Stimulated activated CD8-positive, alpha-beta memory T cell treated with anti-CD3 and anti-CD28 coated beads, Interleukin-12 subunit alpha, Interleukin-12 subunit beta, amount 100 ng/mL, for 4 hours (primary cell): ENCODE measurements at places on chromosomes 6 and 20.

- no peak for DNase-seq
Observed at GRCh38 chr6:166308033-166308768, at the start of gene PRR18. Gene PRR18, minus strand, starts transcription at chr6:166308392. Its CDS starts 250 bp downstream, at chr6:166308142.

- DNase-seq = peak; percentile 30
Observed at GRCh38 chr6:27873021-27873940, 38.9 kb downstream of the OR2B2 start.

- DNase-seq = no peak
Observed at GRCh38 chr20:46359233-46359751, 47.1 kb downstream of the ELMO2 start.

- no peak for DNase-seq
Observed at GRCh38 chr6:122200440-122200839, 199.0 kb upstream of the HSF2 start.

- DNase-seq = no peak
Observed at GRCh38 chr6:101779051-101779844, 385.7 kb downstream of the GRIK2 start.

- no peak for DNase-seq
Observed at GRCh38 chr6:155248008-155249001, 15.5 kb upstream of the CLDN20 start.

GRCh38 chr6:134447883-134448387 lies 130.0 kb upstream of the SGK1 start:
- DNase-seq = no peak

- no peak for DNase-seq
Observed at GRCh38 chr6:20210158-20210557, 2.1 kb downstream of the MBOAT1 start.

DNA sequence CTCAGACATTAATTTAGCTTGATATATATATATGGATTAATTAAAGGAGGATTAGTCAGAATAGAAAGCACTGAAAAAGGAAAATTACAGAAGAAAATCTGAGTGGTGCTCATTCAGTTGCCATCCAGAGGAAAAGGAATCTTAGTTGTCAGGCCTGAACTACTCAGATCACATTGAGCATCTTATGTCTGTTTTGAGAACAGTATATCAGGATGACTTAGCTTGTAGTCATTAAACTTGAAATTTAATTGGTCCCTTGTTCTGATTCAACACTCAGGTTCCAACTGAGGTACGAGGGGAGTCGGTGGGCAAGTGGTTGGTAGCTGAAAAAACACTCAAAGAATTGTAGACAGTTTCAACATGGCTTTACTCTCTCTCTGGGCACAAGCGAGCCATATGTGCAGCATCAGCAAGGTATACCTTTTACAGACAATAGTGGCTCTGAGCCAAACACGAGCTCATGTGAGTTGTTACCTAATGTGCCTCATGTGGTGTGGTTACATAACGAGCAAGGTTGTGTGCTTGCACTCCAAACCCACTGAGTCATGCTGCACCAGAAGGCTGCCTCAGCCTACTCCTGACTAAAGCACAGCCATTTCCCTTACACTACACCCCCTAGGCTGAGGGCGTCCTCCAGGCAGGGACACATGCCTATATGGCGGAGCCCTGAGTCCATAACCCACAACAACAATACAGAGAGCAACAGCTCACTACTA lies 73.0 kb upstream of the HMGN3 start:
- no peak for DNase-seq

DNA sequence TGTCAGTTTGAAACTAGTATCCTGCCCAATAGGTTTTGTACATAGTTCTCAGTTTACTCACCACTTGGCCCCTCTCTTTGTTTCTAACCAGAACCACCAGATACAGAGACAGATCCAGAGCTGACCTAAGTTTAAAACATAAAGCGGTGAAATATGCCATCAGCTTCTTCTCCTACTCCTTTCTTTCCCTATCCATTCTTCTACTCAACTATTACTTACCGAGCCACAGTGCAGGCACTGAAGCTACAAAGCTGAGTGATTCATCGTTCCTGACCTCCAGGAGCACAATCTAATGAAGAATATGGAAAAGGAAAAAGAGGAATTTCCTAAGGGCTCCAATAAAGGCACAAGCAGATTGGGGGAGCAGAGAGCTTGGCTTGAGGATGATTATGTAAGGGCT lies 286.0 kb downstream of the FOXC1 start:
- no peak for DNase-seq

DNA sequence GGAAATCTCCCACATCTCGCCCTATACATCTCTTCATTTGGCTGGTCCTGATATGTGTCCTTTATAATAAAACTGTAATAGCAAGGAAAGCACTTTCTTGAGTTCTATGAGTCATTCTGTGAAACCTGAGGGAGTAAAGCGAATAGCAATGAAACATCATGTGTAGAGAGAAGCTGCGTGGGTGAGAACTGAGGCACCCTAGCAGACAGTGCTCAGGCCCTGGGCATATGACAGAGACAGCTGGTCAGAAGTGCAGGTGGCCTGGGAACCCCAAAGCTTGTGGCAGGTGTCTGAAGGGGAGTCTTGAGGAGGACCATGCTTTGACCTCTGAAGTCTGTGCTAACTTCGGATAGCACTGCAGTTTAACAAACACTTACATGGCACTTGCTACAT lies 1.3 kb upstream of the BLOC1S5 start:
- no peak for DNase-seq
